Naive thymus-derived CD8-positive, alpha-beta T cell (primary cell): ENCODE measurements at places on chromosomes 6 and 20. TPM values are rescaled to one million over a fixed set of nuclear protein-coding genes. Genes with fewer than 3 reads are reported as not detected.

LMBRD1 gene
- polyA plus RNA-seq: 29.7 TPM

PGC gene
- not detected for polyA plus RNA-seq

PTPN1 gene
- 29.4 TPM for polyA plus RNA-seq

HDGFL1 gene
- polyA plus RNA-seq: not detected

RAB44 gene
- polyA plus RNA-seq: not detected

HLA-DMA gene
- polyA plus RNA-seq: 26.9 TPM

HTR1E gene
- not detected for polyA plus RNA-seq

PSORS1C1 gene
- not detected for polyA plus RNA-seq

FRK gene
- 0.01 TPM for polyA plus RNA-seq

SMPDL3A gene
- not detected for polyA plus RNA-seq

AKIRIN2 gene
- 33.4 TPM for polyA plus RNA-seq

SYNGAP1 gene
- polyA plus RNA-seq: 1.4 TPM

SRMS gene
- polyA plus RNA-seq: not detected

SH3BGRL2 gene
- 1.3 TPM for polyA plus RNA-seq

EDN1 gene
- not detected for polyA plus RNA-seq

SUMO4 gene
- 0.30 TPM for polyA plus RNA-seq

IFNGR1 gene
- polyA plus RNA-seq: 28.4 TPM

RFX6 gene
- polyA plus RNA-seq: not detected

IGF2R gene
- polyA plus RNA-seq: 13.6 TPM

C6orf132 gene
- not detected for polyA plus RNA-seq

TTK gene
- 0.44 TPM for polyA plus RNA-seq

POLR3F gene
- polyA plus RNA-seq: 5.2 TPM

OR11A1 gene
- not detected for polyA plus RNA-seq

CST5 gene
- not detected for polyA plus RNA-seq

TCP11 gene
- polyA plus RNA-seq: not detected

MDFI gene
- polyA plus RNA-seq: not detected

WFDC9 gene
- polyA plus RNA-seq: not detected

CALHM5 gene
- not detected for polyA plus RNA-seq

DYNLT2 gene
- 0.67 TPM for polyA plus RNA-seq

NKX2-4 gene
- polyA plus RNA-seq: not detected

RAB32 gene
- polyA plus RNA-seq: 0.14 TPM

TNFAIP3 gene
- polyA plus RNA-seq: 61.5 TPM
